ENCODE measurements at places on chromosomes 12 and 14.
A peak's percentile ranks its signal among the peaks of the same experiment; 100 is the strongest.

DNA sequence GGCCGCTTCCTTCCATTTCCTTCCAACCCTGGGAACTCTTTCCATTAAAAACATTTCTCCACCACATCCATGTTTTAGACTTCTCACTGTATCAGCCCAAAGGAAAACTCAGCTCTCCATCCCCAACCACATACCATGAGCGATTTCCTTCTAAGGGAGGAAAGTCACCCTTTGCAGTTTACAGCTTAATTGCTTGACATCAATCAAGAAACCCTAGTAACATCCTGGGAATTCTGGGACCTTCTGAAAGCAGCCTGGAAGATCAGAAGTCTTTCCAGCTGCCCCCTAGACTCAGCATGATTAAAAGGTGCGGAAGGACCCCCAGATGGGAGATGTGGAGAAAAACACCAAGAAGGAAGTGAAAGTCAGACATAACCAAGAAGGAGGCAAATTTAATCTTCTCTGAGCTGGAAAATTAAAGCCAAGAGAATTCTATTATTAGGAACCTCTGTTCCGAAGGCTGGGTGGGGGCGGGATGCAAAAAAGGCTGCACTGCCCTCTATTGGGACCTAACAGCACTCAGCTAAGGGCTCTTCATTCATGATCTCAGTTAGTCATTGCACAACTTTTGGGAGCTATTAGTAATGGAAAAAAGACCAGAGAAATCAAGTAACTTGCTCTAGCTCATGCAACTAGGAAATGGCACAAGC, 73.3 kb upstream of the PLXNC1 start:
- DNase-seq, result peak; percentile 17

DNA sequence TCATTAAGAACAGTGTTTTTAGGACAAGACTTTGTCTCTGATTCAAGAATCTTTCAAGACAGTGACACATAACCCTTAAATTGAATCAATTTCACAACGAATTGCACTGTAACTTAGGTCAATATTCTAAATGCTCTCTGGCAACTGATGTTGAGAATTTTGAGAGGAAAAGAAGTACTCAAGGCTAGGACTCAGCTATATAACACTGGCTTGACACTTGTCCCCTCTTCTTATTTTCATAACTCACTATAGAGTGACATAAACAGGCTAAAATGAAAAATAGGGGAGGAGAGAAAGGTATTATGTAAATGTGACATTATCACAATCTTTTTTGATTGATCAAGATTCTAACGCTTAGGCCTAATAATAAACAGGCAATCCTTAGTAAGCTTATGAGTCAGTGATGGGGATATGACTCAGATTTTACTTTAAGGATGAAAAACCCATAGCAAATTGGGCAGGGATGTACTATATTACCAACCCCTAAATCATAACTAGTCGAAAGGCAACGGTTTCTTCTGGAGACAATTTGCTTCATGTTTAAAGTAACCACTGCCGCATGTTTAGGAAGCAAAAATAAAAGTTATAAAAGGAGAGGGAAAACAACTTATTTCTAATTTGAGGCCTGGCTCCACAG, 10.9 kb downstream of the BTG1 start:
- DNase-seq, result no peak

DNA sequence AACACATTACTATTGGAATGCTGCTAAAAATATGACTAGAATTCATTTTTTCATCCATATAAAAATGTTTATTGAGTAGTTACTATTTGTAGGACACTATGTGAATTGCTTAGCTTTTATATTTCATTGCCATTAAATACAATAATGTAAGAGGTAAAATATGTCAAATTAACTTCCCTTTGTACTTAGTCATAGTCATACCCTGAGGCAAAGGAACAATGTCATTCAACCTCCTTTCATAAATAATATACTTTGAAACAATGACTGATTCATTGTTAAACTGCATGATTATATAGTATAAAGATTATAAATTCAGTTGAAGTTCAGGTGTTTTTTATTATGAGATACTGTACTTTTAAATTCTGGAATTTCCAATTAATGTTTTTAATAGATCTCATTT, 105.2 kb downstream of the GARIN6 start:
- no peak for DNase-seq

DNA sequence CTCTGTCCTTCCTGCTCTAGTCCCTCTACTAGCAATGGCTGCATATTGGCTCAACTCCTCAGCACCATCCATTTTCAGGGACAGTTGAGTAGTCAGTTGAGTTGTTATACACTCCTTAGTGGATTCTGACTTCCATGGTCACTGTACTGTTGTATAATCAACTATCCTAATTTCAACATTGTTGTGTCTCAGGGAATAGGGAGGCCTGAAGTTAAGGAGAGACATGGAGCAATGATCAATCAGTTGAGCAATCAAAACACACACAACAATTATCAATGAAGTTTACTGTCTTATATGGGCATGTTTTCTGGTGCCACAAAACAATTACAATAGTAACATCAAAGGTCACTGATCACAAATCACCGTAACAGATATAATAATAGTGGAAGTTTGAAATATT, 255.9 kb downstream of the KCNC2 start:
- DNase-seq, result no peak

DNA sequence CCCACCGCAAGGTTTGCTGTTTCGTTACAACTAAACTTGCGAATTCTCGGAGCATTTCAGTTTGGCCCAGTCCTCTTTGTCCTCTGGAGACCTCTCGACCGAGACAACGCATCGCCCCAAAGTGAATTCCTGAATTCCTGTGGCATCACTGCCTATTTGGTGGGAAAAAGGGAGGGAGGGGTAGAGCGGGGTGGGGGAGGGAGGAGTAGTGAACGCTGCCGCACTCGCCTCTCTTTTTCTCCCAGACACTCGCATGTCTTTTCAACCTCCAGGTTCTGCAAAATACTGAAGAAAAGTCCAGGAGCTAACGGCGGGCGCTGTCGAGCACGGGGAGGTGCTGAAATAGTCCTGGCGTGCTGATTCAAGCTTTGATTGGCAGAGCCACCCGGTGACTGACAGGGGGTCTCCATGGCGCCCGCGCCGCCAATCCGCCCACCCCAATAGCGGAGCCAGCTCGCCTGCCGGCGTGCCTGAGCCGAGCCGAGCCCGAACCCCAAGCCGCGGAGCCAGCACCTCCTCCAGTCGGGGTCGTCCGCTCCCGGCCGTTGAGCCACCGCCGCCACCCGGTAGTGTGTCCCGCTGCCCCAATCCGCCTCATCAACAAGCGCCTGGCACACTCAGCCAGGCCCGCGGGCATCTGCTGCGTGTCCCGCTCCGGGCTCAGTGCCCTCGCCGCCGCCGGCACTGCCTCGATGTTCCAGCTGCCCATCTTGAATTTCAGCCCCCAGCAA, at the start of gene SIX6:
TSS of gene SIX6 (plus strand) at position 440 of the 731 bp plus-strand sequence. CDS start at position 693, 253 bp downstream.
- DNase-seq, result no peak

GRCh38 chr12:30934811-30935210, 8.3 kb downstream of the TSPAN11 start:
- no peak for DNase-seq

- no peak for DNase-seq
Measured at GRCh38 chr14:94343238-94344005, 20.3 kb upstream of the SERPINA6 start.

DNA sequence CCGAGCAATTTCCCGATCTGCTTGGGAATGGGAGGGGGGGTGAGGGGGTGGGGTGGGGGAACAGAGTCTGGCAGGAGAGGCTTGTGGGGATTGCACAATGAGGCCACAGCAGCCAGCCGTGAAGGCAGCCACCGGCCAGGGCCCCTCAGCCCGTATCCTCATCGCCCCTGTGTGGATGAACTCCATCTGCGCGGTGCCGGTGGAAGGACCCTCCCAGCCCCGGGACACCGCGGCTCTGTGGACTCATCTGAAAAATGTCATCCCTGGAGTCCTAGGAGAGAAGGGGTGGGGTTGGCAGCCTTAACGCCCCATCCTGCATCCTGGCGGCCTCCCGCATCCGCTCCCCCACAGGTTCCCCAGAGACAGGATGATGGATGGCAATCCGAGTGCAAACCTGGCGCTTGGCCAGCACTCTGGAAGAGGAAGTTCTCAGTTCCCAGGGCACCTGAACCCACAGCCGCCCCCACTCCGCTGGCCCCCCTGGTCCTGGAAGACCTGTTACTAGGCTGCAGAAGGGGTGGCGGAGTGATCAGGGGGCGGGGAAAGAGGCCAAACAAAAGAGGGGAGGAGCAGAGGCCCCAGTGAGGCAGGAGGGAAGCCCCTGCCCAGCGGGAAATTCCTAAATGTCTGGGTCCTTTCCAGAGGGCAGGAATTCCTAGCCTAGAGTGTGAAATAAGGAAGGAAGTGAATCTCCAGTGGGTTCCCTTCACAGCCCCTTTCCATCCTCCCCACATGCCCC, 1.2 kb upstream of the TNFAIP2 start:
- DNase-seq, result no peak

DNA sequence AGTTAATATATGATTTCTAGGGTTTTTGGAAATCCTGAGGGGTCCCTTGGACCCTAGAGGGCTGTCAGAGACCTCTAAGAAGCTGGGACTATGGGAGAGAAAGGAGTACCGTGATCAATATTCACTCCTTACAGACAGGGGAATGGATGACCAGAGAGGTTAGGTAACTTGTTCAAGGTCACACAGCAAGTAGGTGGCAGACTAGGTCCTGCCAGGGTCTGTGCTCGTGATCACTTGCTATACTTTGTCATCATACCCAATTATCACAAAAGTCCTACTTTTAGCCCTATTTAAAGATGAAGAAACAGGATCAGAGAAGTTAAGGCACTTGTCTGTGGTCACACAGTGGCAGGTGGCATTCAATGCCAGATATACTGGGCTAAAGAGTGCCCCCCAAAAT, 42.9 kb downstream of the WSCD2 start:
- DNase-seq, result no peak

GRCh38 chr12:96434107-96434506, 33.9 kb upstream of the CDK17 start:
- DNase-seq, result peak; percentile 20

DNA sequence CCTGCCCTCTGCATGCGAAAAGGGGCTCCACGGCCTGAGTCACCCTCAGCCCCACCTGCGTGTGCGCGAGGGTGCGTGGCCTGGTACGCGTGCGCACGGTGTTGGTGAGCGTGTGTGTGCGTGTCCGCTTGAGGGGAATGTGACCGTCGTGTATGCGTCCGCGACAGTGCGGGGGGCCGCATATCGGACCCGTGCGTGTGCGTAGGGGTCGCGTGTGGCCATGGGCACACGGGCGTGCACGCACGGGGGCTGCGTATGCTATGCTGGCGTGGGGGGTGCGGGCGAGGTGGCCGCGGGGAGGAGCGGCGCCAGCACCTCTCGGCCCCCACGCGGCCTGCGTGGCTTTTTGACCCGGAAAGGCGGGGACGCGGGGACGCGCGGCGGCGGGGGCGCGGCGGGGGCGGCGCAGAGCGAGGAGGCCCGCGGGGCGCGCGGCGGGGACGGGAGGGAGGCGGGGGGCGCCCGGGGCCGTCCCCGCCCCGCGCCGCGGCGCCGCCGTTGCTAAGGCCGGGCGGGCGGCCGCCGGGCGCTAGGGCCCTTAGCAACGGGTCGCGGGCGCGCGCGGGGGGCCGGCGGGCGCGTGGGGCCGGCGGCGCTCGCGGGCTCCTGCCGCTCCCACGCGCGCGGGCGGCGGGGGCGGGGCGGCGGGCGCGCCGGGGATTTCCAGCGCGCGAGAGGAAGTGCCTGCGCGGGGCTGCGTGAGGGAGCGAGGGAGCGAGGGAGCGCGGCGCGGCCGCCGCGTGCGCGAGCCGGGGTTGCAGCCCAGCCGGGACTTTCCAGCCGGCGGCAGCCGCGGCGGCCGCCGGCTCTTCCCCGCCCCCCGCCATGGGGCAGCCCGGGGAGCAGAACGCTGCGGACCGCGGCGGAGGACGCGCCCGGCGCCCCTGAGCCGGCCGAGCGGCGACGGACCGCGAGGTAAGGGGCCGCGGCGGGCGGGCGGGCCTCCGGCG, at the start of gene TRAF3:
TSS of gene TRAF3 (plus strand) at position 689 of the 950 bp plus-strand sequence. CDS start 92,753 bp downstream, outside the sequence.
- no peak for DNase-seq

DNA sequence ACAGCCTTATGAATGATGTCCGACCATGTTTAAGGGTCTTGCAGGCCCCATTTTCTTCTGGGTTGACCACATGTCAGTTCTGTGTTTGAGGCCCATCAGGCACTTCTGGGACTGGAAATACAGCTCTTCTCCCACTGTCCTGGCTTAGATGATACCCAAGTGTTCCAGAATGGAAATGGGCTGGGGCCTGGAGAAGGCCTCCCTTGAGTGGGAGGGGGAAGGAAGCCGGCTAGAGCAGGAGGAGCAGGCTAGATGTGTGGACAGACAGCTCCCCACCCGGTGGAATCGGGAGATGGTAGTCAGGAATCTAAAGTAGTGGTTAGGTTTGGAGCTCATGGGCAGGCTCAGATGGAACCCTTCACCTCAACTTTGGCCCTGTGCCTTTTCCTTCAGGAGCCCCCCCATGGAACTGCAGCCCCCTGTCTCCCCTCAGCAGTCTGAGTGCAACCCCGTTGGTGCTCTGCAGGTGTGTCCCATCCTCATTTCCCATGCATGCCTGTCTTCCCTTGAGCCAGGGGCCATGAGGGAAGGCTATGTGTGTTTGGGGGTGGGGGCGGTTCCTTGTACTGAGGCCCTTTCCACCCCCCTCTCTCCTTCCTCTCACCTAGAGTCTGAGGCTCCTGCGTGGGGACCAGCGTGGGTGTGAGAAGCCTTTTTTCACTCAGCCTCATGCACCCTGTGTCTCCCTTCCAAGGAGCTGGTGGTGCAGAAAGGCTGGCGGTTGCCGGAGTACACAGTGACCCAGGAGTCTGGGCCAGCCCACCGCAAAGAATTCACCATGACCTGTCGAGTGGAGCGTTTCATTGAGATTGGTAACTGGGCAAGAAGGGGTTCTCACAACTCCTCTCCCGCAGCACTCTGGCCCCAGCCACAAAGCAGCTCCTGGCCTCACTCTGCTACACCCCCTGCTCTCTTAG, 3.0 kb downstream of the NPFF start:
- DNase-seq, result no peak

DNA sequence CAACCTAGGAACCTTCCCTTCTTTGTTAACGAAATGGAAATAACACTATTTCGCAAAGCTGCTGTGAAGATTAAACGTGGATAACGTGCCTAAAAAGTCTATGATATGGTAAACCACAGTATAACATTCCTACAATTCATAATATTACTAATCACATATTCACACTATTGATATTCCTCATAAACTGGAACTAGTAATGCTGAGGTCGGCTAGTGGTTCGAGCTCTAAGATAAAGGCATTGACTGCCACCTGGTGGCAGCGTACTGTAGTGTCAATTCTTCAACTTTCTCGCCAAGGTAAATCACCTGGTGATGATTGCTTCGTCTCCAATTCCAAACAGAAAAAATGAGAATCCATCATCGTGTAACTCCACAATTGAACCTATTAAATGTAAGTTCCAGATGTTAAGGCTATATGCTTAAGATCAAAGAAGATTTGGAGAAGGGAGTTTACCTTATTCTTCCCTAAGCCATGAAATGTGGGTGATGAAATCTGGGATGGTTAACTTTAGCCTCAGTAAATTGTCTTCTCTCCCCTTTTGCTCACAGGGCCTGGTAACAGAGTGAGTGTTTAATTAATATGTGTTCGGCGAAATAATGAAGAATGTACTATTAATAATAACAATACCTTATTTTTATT, 197.5 kb upstream of the TMEM132C start:
- DNase-seq, result no peak

Data from SIG-M5 (cell line).